ENCODE measurements at places on chromosomes 7 and 10. TPM values are rescaled to one million over a fixed set of nuclear protein-coding genes. Genes with fewer than 3 reads are reported as not detected.

DNA sequence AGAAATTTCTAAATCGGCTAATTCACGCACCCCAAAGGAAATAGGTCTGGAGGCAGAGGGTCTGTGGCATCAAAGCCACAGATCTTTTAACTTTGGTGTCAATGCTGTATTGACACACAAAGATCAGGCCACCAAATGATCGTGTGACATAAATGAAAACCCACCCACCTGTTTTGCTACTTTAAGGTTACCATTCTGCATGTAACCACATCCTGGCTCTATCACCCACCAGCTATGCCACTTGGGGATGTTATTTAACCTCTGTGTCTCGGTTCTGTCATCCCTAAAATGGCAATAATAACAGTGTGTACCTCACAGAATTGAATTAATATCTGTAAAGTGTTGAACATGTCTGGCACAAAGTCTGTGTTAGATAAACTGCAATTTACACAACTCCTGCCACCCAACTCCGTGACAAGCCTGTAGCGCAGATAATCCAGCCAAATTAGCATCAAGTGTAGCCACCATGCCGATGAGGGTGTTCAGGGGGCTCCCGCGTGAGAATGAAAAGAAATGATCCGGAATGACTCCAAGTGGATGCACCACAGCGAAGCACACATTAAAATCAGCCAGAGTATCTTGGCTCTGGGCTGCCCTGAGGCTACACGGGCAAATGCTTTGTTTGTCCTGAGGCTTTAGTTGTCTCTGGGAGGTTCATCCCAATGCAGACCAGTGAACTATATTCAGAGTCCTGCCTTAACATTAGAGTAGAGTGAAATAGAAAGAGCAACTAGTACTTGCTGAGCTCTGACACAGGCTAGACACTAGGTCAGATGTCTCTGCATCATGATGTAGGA, 158.4 kb upstream of the NEBL start:
- H3K27me3 ChIP-seq, result no peaks in the 10 kb centered on the region
- no peak overlapping the region for H3K27ac ChIP-seq

GRCh38 chr10:34249634-34250033, 565.5 kb downstream of the PARD3 start:
- no peaks in the 10 kb centered on the region for H3K27me3 ChIP-seq
- no peak overlapping the region for H3K27ac ChIP-seq
- no peaks in the 10 kb centered on the region for H3K36me3 ChIP-seq
- H3K4me1 ChIP-seq, result peaks cover 23% of the 10 kb centered on the region
- no peak for DNase-seq

DNA sequence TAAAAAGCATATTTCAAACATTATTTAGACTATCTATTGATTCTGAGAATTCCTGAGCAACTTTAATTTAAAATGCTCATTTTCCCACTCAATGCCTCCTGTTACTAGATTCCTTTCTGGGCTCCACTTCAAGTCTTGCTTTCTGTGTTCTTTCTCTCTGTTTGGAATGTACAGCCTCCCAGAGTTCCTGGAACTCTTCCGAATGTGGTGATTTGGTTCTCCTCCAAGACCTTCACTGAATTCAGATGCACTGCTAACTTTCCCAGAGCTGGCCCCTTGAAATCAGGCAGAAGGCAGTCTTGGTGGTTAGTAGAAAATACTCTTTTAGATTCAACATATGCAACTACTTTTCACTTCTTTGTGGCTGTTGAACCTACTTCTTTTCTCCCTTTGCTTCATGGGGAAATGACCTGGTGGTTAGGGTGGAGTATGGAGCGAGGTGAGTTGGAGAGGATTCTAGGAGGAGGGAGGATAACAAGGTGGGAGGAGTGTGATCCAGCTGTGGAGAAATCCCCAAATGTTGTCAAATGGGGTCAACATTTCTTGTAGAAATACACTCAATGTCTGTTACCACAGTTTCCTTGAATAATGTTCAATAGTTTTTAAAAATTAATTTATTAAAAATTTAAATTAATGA, 27.9 kb upstream of the CCDC7 start:
- no peaks in the 10 kb centered on the region for H3K36me3 ChIP-seq
- DNase-seq, result no peak
- H3K4me1 ChIP-seq, result no peaks in the 10 kb centered on the region

GRCh38 chr7:157234271-157234670, 95.5 kb downstream of the UBE3C start:
- H3K36me3 ChIP-seq, result peaks cover 53% of the 10 kb centered on the region
- peaks cover 7% of the 10 kb centered on the region for H3K4me1 ChIP-seq
- no peak overlapping the region for H3K4me3 ChIP-seq
- H3K27me3 ChIP-seq, result no peaks in the 10 kb centered on the region

GRCh38 chr10:128400564-128400963, 274.3 kb upstream of the MKI67 start:
- H3K27me3 ChIP-seq, result peaks cover 12% of the 10 kb centered on the region
- no peaks in the 10 kb centered on the region for H3K36me3 ChIP-seq
- H3K4me3 ChIP-seq, result no peak overlapping the region
- DNase-seq, result no peak
- H3K27ac ChIP-seq, result no peak overlapping the region

DNA sequence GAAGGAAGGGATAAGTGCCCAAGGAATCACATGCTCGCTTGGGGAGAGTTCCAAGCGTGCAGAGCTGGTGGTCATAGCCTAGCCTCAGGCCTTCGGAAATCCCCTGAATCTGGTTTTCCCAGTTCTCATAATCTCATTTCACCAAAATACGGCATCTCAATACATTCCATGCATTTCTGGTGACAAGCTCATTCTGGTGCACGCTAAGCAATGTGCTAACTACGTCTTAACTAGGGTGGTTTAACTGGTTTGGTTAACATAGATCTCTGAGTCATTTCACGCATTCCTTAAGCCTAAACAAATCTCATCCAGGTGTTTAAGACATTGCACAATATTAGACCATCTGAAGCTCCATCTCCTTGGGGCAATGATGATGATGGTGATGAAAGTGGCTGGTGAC, 72.9 kb upstream of the STEAP1B start:
- H3K4me3 ChIP-seq, result no peak overlapping the region
- H3K4me1 ChIP-seq, result peaks cover 3% of the 10 kb centered on the region
- peak overlapping the region; percentile 80 for H3K27ac ChIP-seq

ANKRD16 gene
- total RNA-seq, result 15.3 TPM

NAT16 gene
- not detected for total RNA-seq

CALHM2 gene
- total RNA-seq, result 27.8 TPM

All from type B pancreatic cell (in vitro differentiated cells).